Thoracic aorta (tissue), 2 donors: ENCODE measurements at places on chromosomes 5 and 9.

- DNase-seq, result no peak
- no peak overlapping the region for H3K27ac ChIP-seq
- H3K27me3 ChIP-seq, result no peaks in the 10 kb centered on the region
- peaks cover 4% of the 10 kb centered on the region for H3K36me3 ChIP-seq
- H3K4me1 ChIP-seq, result peaks cover 3% of the 10 kb centered on the region
Observed at GRCh38 chr5:143174714-143175398, 228.6 kb downstream of the NR3C1 start.

- H3K27me3 ChIP-seq, result no peaks in the 10 kb centered on the region
- no peaks in the 10 kb centered on the region for H3K36me3 ChIP-seq
- H3K27ac ChIP-seq, result no peak overlapping the region
- peaks cover 4% of the 10 kb centered on the region for H3K4me1 ChIP-seq
- no peak overlapping the region for H3K4me3 ChIP-seq
- DNase-seq, result no peak
Observed at GRCh38 chr5:143466632-143467031, 63.1 kb upstream of the NR3C1 start.

DNA sequence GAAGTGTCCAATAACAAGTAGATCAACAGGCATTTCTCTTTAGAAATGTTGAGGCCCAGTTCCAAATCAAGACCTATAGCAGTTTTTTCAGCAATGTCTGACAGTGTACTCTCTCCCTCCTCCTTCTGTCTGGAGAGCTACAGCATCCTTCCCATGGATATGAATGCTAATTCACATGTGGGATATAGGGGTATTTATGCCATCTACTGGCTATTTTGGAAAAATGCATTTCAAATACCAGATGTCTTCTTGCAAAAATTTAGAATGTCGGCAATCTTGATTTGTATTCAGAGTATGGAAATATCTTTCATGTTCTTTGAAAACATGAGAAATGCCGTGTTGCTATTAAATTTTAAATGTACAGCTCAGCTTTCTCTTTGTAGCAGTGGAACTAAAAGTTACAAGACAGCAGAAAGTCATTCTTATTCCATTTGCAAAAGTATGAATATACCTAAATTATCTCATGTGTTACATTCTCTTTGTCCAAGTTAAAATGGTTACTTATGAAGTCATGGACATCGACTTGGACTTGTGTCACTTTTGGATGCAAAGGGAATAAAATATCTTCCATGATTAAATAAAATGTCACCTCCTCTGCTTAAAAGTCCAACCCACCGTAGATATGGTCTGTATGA lies 647.8 kb downstream of the TAF11L14 start:
- H3K27ac ChIP-seq, result no peak overlapping the region
- H3K4me3 ChIP-seq, result no peak overlapping the region
- no peaks in the 10 kb centered on the region for H3K36me3 ChIP-seq
- H3K4me1 ChIP-seq, result no peaks in the 10 kb centered on the region

DNA sequence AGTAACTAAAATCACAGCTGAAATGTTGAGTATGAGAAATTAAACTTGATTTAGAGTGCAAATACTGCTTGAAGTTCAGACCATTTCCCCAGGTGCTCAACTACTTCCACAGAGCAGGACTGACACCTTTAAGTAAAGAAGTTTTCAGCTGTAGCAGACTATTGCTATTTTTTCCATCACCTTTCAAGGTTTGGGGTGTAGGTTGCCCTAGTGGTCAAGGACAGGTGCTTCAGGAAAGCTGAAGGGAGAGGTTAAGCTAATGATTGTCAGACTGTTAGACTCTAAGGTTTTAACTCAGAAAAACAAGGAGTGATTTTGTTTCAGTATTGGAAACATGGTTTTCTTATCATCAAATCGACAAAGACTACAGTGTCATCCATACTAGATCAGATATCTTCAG lies 162.1 kb downstream of the CCDC192 start:
- no peaks in the 10 kb centered on the region for H3K4me1 ChIP-seq
- H3K4me3 ChIP-seq, result no peak overlapping the region
- no peak for DNase-seq
- no peaks in the 10 kb centered on the region for H3K27me3 ChIP-seq
- H3K27ac ChIP-seq, result no peak overlapping the region
- H3K36me3 ChIP-seq, result no peaks in the 10 kb centered on the region

DNA sequence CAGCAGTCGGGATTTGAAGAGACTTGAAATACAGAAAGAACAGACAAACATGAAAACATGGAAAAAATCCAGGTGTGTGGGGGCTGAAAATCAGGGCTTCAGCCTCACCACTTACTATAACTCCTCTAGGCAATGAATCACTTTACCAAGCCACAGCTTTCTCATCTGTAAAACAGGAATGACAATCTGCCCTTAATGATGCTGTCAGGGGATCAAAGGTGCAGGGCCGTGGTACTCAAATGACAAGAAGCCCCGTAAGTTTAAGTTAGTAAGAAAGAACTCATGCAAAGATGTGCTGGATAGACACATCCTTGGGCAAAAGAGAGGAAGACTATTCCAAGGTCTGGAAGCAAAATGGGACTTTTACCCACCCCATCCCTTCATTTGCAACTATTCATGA lies 34.7 kb downstream of the FBXW2 start:
- no peak for DNase-seq
- no peak overlapping the region for H3K4me3 ChIP-seq
- peaks cover 6% of the 10 kb centered on the region for H3K36me3 ChIP-seq

DNA sequence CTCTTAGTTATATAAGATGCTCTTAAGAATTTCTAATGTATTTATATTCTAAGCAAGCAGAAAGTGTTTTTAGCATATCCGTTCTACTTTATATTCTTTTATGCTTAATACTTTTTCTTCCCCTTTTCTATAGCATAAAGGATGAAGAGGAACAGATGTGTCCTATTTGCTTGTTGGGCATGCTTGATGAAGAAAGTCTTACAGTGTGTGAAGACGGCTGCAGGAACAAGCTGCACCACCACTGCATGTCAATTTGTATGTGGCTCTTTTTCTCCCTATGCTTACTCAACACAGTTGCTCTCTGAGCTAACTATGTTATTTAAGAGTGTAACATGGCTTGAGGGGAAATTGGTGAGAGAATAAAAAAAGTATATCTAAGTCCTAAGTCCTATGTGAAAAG lies 37.6 kb upstream of the SETD9 start:
- no peak overlapping the region for H3K27ac ChIP-seq
- H3K36me3 ChIP-seq, result peaks cover 16% of the 10 kb centered on the region
- no peak for DNase-seq
- H3K4me3 ChIP-seq, result no peak overlapping the region
- H3K27me3 ChIP-seq, result no peaks in the 10 kb centered on the region

DNA sequence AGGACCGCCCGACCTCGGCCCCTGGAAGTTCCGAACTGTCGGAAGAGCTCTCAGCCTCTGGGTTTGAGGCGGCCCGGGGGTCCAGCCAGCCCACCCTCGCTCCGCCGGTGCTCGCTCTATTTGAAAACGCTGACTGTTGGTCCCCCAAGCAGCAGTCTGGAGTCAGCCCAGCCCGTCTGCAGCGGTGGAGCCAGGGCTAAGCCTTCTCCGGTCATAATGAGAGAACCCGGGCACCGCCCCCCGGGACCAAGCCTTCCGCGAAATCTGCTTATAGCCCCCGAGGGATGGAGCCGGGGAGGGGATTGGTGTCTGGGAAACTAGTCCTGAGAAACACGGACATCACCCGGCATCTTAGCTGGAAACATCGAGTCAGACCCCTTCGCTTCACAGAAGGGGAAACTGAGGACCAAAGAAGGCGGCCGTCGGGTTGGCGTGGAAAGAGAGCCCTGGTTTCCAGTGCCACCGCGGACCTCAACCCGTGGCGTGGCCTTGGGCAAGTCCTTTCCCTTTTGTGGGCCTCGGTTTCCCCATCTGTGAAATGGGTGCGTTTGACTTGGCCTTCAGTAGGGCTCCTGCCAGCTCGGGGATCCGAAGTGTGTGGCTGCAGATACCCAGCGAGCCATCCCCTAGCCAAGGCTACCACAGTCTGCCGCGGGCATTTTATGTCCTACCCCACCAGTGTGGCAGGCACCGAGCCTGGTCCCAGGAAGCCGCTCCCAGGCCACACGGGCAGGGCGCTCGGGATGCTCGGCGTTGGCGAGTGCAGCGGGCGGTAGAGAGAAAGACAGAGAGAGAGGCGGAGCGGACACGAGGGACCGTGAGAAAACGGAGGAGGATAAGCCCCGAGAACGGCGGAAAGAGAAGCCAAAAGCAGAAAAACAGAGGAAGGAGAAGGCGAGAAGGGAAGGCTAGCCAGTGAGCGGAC lies 857 bp downstream of the ADAM19 start:
- no peaks in the 10 kb centered on the region for H3K36me3 ChIP-seq
- H3K27me3 ChIP-seq, result no peaks in the 10 kb centered on the region
- DNase-seq, result no peak
- peaks cover 5% of the 10 kb centered on the region for H3K4me1 ChIP-seq

DNA sequence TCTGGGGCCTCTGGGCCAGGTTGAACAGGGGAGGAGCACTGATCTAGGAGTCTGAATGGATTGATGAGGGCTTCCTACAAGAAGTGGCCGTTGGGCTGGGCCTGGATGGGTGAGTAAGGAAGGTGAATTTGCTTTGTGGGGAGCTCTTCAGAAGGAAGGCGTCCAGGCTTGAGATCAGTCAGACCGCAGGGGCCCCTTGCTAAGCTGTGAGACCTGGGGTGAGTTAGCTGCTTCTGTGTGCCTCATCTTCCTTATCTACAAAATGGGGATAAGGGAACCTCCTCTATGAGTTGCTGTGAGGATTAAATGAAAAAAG lies 1.1 kb upstream of the SYNPO start:
- H3K4me1 ChIP-seq, result peaks cover 83% of the 10 kb centered on the region
- no peaks in the 10 kb centered on the region for H3K36me3 ChIP-seq
- no peak for DNase-seq
- H3K27me3 ChIP-seq, result no peaks in the 10 kb centered on the region

GRCh38 chr5:149796836-149797235 lies 66.7 kb downstream of the PPARGC1B start:
- H3K4me3 ChIP-seq, result no peak overlapping the region
- no peaks in the 10 kb centered on the region for H3K4me1 ChIP-seq
- DNase-seq, result no peak
- H3K36me3 ChIP-seq, result no peaks in the 10 kb centered on the region

GRCh38 chr9:68428481-68428880 lies 72.1 kb downstream of the PGM5 start:
- peaks cover 16% of the 10 kb centered on the region for H3K4me1 ChIP-seq
- peak overlapping the region; percentile 60 for H3K27ac ChIP-seq
- no peaks in the 10 kb centered on the region for H3K36me3 ChIP-seq
- no peak overlapping the region for H3K4me3 ChIP-seq
- no peak for DNase-seq
- no peaks in the 10 kb centered on the region for H3K27me3 ChIP-seq

DNA sequence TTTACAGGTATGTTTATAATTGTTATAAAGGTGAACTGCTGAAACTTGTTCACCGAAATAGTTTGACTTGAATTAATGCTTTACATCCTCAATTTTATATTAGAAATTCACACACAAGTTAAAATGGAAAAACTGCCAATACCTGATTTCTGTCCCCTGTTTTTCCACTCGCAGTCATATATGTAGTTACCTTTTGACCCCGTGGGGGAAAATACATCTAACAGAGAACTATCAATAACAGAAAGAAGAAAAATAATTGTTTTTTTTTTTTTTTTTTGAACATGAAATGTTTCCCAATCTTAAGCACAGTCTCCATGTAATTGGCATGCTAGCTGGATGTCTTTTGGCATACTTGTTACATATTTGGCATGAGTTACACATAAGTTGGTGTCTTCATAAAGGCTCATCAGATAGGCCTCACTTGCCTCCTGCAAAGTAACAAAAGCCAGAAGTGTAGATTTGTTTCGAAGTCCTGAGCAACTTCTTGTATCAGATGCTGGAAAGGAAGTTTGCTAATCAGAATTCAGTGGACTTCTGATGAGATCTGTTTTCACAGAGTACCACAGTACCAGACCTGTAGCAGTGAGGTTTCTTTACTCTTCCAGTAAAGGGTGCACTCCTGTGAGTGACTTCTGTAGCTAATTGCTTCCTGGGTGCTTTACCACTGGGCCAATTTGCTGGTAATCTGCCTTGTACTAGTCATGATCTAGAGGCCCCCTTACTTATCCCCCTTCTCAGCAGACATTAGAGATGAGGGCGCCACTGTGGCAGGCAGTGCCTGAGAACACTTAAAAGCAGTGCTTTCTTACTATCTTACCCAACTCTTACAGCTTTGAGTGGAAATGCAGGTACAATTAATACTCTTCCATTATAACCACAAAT lies 36.2 kb upstream of the CXXC5 start:
- H3K27ac ChIP-seq, result no peak overlapping the region
- H3K4me3 ChIP-seq, result no peak overlapping the region
- H3K36me3 ChIP-seq, result no peaks in the 10 kb centered on the region
- DNase-seq, result no peak

DNA sequence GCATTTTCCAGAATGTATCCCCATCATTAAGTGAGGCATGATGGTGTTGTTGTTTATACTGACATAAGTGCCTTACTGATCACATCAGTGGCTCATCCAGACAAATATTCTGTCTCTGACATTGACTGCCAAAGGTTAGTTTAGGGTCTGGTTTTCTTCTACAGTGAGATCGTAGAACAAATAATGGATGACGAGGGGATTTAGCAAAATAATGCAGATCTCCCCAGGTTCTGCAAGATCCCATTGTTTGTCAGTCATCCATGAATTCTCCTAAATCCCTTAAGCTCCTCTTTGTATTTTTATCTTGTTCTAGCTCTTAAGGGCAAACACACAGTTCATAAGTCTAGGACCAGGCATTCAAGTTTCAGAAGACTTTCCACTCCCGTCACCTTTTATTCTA lies 93.1 kb upstream of the DHFR start:
- H3K27me3 ChIP-seq, result no peaks in the 10 kb centered on the region
- H3K4me3 ChIP-seq, result no peak overlapping the region
- peaks cover 6% of the 10 kb centered on the region for H3K36me3 ChIP-seq
- H3K27ac ChIP-seq, result no peak overlapping the region

GRCh38 chr5:93585767-93586385 lies 2.9 kb downstream of the NR2F1 start:
- peaks cover 16% of the 10 kb centered on the region for H3K27me3 ChIP-seq
- H3K36me3 ChIP-seq, result no peaks in the 10 kb centered on the region
- H3K27ac ChIP-seq, result no peak overlapping the region
- H3K4me1 ChIP-seq, result peaks cover 14% of the 10 kb centered on the region
- peak overlapping the region; percentile 74 for H3K4me3 ChIP-seq

- no peak overlapping the region for H3K27ac ChIP-seq
- H3K4me1 ChIP-seq, result peaks cover 20% of the 10 kb centered on the region
- no peaks in the 10 kb centered on the region for H3K36me3 ChIP-seq
- no peaks in the 10 kb centered on the region for H3K27me3 ChIP-seq
Observed at GRCh38 chr9:131277910-131278701, 1.8 kb upstream of the FAM78A start.

GRCh38 chr5:52392321-52392720 lies 395.4 kb upstream of the ITGA1 start:
- no peaks in the 10 kb centered on the region for H3K4me1 ChIP-seq
- H3K4me3 ChIP-seq, result no peak overlapping the region
- no peaks in the 10 kb centered on the region for H3K27me3 ChIP-seq
- H3K36me3 ChIP-seq, result no peaks in the 10 kb centered on the region

GRCh38 chr5:148063861-148064260 lies at the start of gene SPINK5:
SPINK5 (plus strand) TSS chr5:148063980; CDS start chr5:148064045, 65 bp downstream.
- no peaks in the 10 kb centered on the region for H3K27me3 ChIP-seq
- DNase-seq, result no peak
- H3K4me1 ChIP-seq, result no peaks in the 10 kb centered on the region
- no peak within 1 kb of the TSS for H3K27ac ChIP-seq
- H3K36me3 ChIP-seq, result no peaks in the 10 kb centered on the region
